Lung (tissue), 17 donors: ENCODE measurements at places on chromosomes 4 and X. TPM values are rescaled to one million over a fixed set of nuclear protein-coding genes. Genes with fewer than 3 reads are reported as not detected.

GRCh38 chr4:103354006-103354405 lies 155.9 kb upstream of the CENPE start:
- H3K4me3 ChIP-seq = no peak overlapping the region
- H3K27me3 ChIP-seq = no peaks in the 10 kb centered on the region
- H3K27ac ChIP-seq = no peak overlapping the region

- H3K4me3 ChIP-seq = no peak overlapping the region
- H3K36me3 ChIP-seq = peaks cover 22% of the 10 kb centered on the region
- no peaks in the 10 kb centered on the region for H3K27me3 ChIP-seq
These were observed 27.7 kb upstream of the TBC1D14 start for GRCh38 chr4:6881908-6882307.

DNA sequence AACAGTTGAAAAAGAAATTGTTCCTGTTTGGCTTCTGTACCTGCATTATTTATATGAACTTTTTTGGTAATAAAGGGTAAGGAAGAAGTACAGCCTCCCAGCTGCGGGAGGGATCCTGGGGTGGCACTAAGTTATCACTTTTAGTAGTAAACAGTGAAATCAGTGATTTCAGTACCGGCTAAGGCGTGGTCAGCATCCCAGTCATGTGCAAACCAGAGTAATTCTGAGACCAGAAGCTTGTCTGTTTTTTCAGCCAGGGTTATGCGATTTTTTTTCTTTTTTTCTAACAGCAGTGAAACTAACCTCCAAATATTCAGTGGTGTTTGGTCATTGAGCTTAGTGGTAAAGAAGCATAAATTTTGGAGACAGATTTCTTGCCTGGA lies 3.3 kb downstream of the EGF start:
- no peak overlapping the region for H3K27ac ChIP-seq
- H3K4me1 ChIP-seq = no peaks in the 10 kb centered on the region
- no peaks in the 10 kb centered on the region for H3K36me3 ChIP-seq
- DNase-seq = no peak

DNA sequence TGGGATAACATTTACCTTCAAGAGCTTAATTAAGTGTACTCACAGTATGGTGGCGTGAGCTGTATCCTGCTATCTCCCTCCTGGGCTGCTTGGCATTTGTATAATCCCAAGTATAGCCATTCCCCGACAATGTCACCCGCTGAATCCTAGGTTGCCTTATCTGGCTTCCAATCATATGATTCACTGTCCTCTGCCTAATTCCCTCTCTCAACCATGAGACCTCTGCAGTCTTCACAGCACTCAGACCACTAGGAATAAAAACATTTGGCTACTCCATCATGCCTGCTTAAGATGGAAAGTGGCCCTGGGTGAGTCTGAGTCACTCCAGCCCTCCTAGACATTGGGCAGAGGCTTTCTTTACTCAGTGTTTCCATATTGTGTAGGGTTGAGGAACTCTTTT lies 28.9 kb upstream of the WDFY3 start:
- no peaks in the 10 kb centered on the region for H3K36me3 ChIP-seq
- H3K27ac ChIP-seq = no peak overlapping the region
- no peaks in the 10 kb centered on the region for H3K4me1 ChIP-seq
- DNase-seq = no peak
- no peaks in the 10 kb centered on the region for H3K27me3 ChIP-seq

DNA sequence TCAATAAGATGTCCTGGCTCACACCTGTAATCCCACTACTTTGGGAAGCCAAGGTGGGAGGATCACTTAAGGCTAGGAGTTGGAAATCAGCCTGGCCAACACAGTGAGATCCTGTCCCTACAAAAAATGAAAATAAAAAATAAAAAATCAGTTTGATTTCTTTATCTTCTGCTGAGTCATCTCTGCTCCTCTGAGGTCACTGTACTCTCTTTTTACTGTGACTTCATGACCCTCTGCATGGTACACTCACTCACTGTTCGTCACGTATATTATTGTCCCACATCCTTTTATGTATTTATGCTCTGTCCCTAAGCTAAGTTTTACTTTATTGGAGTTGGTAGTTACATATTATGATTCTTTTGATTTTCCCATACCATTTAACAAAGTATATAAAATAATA lies 333.3 kb downstream of the PCDH7 start:
- H3K4me1 ChIP-seq = peaks cover 4% of the 10 kb centered on the region
- H3K27me3 ChIP-seq = no peaks in the 10 kb centered on the region
- no peak for DNase-seq
- H3K27ac ChIP-seq = no peak overlapping the region
- no peaks in the 10 kb centered on the region for H3K36me3 ChIP-seq

GRCh38 chr4:154560419-154560801 lies 2.4 kb upstream of the FGB start:
- H3K4me1 ChIP-seq = no peaks in the 10 kb centered on the region
- H3K4me3 ChIP-seq = no peak overlapping the region
- DNase-seq = no peak
- peaks cover 9% of the 10 kb centered on the region for H3K27me3 ChIP-seq
- H3K36me3 ChIP-seq = no peaks in the 10 kb centered on the region
- no peak overlapping the region for H3K27ac ChIP-seq

Gene MAGEB17
- total RNA-seq = not detected

Gene GPR50
- total RNA-seq = not detected

Gene NEXMIF
- total RNA-seq = 0.40 TPM

GRCh38 chrX:77977095-77977494 lies 7.7 kb upstream of the PGAM4 start:
- no peak overlapping the region for H3K27ac ChIP-seq
- DNase-seq = no peak
- no peaks in the 10 kb centered on the region for H3K27me3 ChIP-seq
- no peak overlapping the region for H3K4me3 ChIP-seq
- no peaks in the 10 kb centered on the region for H3K4me1 ChIP-seq

GRCh38 chrX:125132274-125132673 lies 187.4 kb upstream of the TEX13C start:
- no peak for DNase-seq
- no peaks in the 10 kb centered on the region for H3K36me3 ChIP-seq
- H3K4me1 ChIP-seq = no peaks in the 10 kb centered on the region
- H3K27ac ChIP-seq = no peak overlapping the region
- no peaks in the 10 kb centered on the region for H3K27me3 ChIP-seq
- H3K4me3 ChIP-seq = no peak overlapping the region

Gene ZMAT1
- 11.3 TPM for total RNA-seq

DNA sequence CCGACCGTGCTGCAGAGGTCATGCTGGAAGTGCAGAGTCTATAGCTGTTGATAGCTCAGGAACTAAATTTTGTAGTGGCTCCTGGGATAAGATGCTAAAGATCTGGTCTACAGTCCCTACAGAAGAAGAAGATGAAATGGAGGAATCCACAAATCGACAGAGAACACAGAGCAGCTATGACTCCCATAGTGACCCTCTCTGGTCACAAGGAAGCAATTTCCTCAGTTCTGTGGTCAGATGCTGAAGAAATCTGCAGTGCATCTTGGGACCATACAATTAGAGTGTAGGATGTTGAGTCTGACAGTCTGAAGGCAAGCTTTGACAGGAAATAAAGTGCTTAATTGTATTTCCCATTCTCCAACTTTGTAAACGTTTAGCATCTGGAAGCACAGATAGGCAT lies 8.8 kb downstream of the MANBA start:
- no peak overlapping the region for H3K27ac ChIP-seq
- no peak overlapping the region for H3K4me3 ChIP-seq
- H3K27me3 ChIP-seq = no peaks in the 10 kb centered on the region

- no peaks in the 10 kb centered on the region for H3K36me3 ChIP-seq
- H3K27ac ChIP-seq = no peak overlapping the region
- H3K4me3 ChIP-seq = no peak overlapping the region
- no peak for DNase-seq
These were observed 173.7 kb downstream of the PABPC4L start for GRCh38 chr4:134027931-134028330.

Gene DNAAF6
- total RNA-seq = 3.3 TPM

Gene PAGE4
- not detected for total RNA-seq

DNA sequence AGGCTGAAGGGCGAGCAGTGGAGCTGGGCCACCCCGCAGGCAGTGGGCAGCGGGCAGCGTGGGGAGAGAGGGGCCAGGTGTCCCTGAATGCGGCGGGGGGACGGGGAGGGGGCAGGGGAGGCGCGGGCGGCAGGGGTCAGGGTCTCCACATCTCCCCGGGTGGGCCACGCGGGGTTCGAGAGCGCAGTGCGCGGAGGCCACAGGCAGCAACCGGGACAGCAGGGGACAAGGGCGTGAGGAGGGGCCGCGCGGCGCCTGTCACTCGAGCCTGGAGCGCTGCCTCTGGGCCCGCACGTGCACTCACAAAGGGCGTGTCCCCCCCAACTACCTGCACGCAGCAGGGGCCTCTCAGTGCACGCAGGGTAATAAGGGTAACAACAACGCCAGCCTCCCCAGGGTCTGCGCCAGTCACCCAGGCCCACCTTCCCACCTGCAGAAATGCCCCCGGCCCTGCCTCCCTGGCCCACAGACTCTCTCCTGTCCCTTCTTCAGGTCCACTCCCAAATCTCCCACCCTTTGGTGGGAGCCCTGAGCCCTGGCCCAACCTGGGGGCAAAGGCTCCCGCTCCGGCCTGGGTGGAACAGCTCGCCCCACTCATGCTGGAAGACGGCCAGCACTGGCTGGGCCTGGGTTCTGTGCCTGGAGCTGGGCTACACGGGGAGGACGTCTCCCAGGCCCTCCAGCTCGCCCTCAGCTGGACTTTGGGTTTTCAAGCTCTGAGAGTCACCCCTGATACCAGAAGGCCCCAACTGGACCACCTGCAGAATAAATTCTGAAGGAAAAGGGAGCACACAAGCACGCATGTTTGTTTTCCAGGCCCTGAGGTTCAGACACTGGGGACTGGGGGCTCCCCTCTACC lies 53.2 kb downstream of the ZFYVE28 start:
- peak overlapping the region; percentile 21 for H3K4me3 ChIP-seq
- no peaks in the 10 kb centered on the region for H3K27me3 ChIP-seq
- no peak for DNase-seq
- no peaks in the 10 kb centered on the region for H3K36me3 ChIP-seq
- H3K4me1 ChIP-seq = no peaks in the 10 kb centered on the region

GRCh38 chr4:2947926-2948325 lies 15.3 kb downstream of the NOP14 start:
- no peak overlapping the region for H3K4me3 ChIP-seq
- no peaks in the 10 kb centered on the region for H3K4me1 ChIP-seq
- DNase-seq = no peak
- peaks cover 56% of the 10 kb centered on the region for H3K36me3 ChIP-seq
- H3K27me3 ChIP-seq = no peaks in the 10 kb centered on the region

DNA sequence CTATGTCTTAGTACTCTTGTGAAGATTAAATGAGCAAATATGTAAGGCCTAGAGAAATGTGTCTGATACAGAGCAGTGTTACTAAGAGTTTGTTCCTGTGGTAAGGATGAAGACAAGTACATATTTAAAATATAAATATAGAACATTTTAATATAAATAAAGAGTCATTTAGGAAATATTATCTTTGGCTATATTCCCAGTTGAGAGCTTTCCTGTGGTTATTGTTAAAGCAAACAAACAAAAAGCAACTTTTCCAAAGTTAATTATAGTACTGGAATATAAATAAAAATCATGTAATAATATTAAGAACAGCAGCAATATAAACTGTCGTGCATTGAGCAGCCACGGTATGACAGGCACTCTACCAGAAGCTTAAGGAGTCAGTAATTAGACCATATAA lies 472.5 kb downstream of the INPP4B start:
- no peaks in the 10 kb centered on the region for H3K36me3 ChIP-seq
- no peaks in the 10 kb centered on the region for H3K27me3 ChIP-seq
- DNase-seq = no peak
- no peak overlapping the region for H3K27ac ChIP-seq

Gene PAGE1
- total RNA-seq = not detected

Gene USP11
- total RNA-seq = 57.0 TPM
